ENCODE measurements at places on chromosomes 12 and 14. TPM values are rescaled to one million over a fixed set of nuclear protein-coding genes. Genes with fewer than 3 reads are reported as not detected.

DNA sequence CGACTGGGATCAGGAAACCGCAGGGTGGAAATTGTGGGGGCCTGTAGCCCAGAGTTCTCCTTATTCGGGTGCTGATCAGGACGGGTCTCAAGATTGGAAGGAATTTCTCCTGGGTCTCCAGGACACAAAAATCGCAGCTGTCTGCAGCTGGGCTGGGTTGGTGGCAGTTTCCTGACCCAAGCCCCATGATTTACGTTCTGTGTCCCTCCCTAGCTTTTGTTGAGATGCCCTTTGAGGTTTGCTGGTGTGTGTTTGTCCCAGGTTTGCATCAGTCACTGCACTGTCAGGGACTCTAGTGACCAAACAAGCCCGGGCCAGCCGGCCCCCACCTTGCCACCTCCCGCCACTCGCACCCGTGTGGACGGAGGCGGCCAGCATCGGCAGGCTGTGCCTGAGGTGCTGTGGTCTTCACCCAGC, 89.5 kb downstream of the FBXL14 start:
- peaks cover 18% of the 10 kb centered on the region for H3K4me1 ChIP-seq
- H3K27me3 ChIP-seq = no peaks in the 10 kb centered on the region
- DNase-seq = no peak
- H3K36me3 ChIP-seq = no peaks in the 10 kb centered on the region
- no peak overlapping the region for H3K4me3 ChIP-seq

DNA sequence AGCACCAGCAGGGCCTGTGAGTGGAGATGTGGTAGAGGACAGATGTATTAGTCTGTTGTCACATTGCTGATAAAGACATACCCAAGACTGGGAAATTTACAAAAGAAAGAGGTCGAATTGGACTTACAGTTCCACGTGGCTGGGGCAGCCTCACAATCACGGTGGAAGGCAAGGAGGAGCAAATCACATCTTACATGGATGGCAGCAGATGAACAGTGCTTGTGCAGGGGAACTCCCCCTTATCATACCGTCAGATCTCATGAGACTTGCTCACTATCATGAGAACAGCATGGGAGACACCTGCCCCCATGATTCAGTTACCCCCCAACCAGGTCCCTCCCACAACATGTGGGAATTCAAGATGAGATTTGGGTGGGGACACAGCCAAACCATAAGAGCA, 361.9 kb downstream of the VRK1 start:
- H3K36me3 ChIP-seq = no peaks in the 10 kb centered on the region
- no peak for DNase-seq

- H3K36me3 ChIP-seq = no peaks in the 10 kb centered on the region
- no peak for DNase-seq
- peaks cover 29% of the 10 kb centered on the region for H3K27me3 ChIP-seq
These were observed 146.0 kb downstream of the PIWIL1 start for GRCh38 chr12:130483616-130484180.

CPNE6 gene
- 1.8 TPM for total RNA-seq

RIPK3 gene
- 12.5 TPM for total RNA-seq

Data from sigmoid colon (tissue), 7 donors.